Activated effector memory CD4-positive, alpha-beta T cell treated with Interleukin-2 at 50 U/mL for 16 hours (primary cell): ENCODE measurements at places on chromosomes 4 and X.

DNA sequence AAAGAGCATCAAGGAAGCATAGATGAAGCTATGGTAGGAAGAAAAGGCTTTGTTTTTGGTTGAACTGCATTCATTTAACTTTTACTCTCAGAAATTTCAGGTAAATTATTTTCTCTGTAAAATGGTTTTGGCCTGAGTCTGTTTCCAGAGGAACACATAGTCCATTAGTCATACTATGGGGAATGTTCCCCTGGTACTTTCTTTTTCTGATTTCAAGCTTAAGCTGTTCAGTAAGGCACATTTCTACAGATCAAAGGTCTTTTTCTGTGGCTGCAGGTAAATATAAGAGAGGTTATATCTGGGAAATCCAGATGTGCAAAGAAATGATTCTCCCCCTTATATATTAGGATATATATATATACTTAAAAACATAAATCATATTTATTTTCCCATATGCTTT is 1744.4 kb upstream of the ADGRL3 start:
- DNase-seq: no peak

GRCh38 chrX:66632473-66632872 is 6.4 kb downstream of the EDA2R start:
- no peak for DNase-seq

- no peak for DNase-seq
Observed at GRCh38 chrX:2894885-2895292, 34.2 kb downstream of the ARSD start.

- DNase-seq: no peak
Observed at GRCh38 chrX:16914058-16914457, 32.4 kb upstream of the REPS2 start.

- DNase-seq: no peak
Observed at GRCh38 chr4:54015423-54016030, 48.9 kb downstream of the CHIC2 start.

GRCh38 chr4:98658287-98659105 is at the start of gene TSPAN5:
Gene TSPAN5, minus strand, starts transcription at chr4:98658611.
- peak; percentile 76 for DNase-seq

DNA sequence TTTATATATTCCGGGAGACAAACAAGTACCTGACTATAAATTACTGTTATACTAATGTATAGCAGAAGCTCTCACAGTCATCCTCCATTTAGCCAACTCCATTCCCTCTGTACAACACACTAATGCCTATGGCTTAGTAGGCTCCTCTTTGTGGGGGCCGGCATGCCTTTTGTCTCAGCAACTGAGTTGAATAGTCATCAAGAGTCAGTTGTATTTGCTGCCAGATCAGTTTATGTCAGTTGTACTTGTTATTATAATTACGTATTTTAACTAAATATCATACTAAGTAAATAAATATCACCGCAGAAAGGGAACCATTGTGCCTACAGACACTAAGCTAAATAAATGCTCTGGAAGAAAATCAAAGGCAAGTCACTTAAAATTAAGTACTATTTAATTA is 9.9 kb downstream of the PRMT9 start:
- DNase-seq: no peak

- DNase-seq: no peak
Observed at GRCh38 chrX:34559325-34559724, 97.8 kb downstream of the TMEM47 start.

DNA sequence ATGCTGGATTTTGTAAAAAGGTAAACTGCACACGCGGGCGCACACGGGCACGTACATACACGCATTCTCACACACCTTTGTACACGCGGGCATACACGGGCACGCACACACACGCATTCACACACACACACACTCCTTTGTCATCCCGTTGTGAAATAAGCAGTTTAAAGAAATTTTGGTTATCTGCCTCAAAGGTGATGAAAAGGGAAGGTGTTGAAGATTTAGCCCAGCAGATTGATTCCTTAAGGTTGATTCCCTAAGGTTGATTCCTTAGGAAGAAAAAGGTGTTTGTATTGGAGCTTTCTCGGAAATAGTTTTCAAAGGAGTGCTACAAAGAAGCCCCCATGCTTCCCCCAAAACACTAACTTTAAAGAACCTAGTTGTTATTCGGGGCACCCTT is 693 bp downstream of the ATP10D start:
- DNase-seq: no peak

- DNase-seq: no peak
Observed at GRCh38 chr4:187268940-187269339, 545.3 kb upstream of the FAT1 start.

GRCh38 chr4:145898926-145899531 is 39.6 kb downstream of the ZNF827 start:
- no peak for DNase-seq
